ENCODE measurements at places on chromosomes 3 and 15.

DNA sequence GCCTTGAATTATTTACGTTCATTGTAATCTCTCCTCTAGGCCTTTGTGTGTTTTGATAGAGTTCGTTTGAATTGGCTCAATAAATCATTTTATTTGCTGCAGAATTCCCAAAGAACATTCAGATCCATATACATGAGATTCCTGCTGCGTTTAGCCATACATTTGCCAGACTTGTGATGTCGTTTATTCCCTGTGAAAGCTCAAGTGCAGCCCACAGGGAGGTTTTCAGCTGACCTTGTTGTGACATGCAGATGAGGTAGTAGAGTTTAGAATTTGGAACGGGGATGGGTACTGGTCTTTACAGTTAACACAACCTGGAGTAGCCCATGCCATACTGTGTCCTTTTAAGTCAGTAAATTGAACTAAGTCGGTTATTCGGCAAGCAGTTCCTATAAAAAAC is at the start of gene C3orf20:
Gene C3orf20, plus strand, starts transcription at position 301 of the 400 bp plus-strand sequence. CDS start 7,573 bp downstream, outside the sequence.
- no peak for DNase-seq

DNA sequence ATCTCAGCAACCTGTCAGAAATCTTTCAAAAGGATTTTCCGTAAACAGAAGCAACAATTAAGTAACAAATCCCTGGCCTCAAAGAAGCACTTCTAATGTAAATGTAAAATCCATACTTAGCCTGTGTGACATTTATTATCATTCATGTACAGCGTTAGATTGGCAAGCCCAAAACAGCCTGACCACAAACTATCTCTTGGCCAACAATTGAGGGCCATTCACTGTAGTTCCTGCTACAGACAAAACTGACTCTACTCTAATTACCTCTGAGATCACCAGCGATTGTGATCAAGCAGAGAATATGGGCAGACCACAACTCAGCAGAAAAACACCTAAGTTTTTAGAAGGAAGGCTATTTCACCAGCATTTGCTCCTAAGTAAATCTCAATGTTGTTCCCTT is 9.2 kb downstream of the SHQ1 start:
- no peak for DNase-seq

- no peak for DNase-seq
Measured at GRCh38 chr3:102532901-102533300, 98.1 kb downstream of the ZPLD1 start.

DNA sequence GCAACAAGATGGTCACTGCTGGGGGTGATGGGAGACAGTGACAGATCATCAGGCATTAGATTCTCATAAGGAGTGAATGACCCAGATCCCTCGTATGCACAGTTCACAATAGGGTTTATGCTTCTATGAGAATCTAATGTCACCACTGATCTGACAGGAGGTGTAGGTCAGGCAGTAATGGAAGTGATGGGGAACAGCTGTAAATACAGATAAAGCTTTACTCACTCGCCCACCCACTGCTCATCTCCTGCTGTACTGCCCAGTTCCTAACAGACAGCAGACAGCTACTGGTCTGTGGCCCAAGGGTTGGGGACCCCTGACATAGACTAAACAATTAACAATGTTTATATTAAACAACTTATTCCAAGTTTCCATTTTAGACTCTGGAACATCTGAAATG is 25.4 kb downstream of the IFT80 start:
- no peak for DNase-seq

- DNase-seq: no peak
Measured at GRCh38 chr3:50264964-50265485, 3.9 kb upstream of the SEMA3B start.

GRCh38 chr3:12139111-12139511 is 19.6 kb downstream of the TIMP4 start:
- DNase-seq: no peak

GRCh38 chr3:157868946-157869345 is 237.3 kb downstream of the SHOX2 start:
- no peak for DNase-seq

- DNase-seq: no peak
Measured at GRCh38 chr15:66021496-66022162, 152.3 kb downstream of the RAB11A start.

DNA sequence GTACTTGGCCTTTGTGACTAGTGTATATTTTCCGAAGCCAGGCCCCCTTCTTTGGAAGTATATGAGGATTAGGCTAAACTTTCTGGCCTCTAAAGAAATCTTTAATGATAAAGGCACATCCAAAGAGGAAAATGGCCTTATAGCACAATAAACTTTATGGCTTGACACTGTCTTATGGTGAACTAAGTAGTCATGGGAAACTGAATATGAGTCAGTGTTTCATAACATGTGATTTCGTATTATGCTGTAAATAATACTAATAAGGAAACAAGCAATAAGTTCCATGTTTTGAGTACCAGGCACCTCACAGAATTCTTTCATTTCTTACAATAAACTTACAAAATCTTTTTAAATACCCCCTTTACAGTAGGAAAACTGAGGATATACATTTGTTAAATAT is 8.2 kb downstream of the ZPLD1 start:
- DNase-seq: no peak

DNA sequence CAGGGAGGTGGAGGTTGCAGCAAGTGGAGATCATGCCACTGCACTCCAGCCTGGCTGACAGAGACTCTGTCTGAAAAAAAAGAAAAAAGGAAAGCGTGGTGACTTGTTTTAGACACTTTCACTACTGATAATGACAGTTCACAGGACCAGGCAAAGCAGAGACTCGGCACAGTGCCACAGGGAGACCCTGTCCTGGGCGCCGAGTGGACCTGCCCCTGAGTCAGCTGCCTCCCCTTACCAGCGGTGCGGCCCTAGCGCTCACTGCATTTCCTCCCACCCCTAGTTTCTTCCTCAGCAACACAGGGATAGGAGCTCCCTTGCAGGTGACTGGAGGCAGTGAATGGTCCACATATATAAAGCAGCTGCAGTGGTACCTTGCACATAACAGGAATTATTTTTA is 38.7 kb upstream of the NSMCE3 start:
- no peak for DNase-seq

DNA sequence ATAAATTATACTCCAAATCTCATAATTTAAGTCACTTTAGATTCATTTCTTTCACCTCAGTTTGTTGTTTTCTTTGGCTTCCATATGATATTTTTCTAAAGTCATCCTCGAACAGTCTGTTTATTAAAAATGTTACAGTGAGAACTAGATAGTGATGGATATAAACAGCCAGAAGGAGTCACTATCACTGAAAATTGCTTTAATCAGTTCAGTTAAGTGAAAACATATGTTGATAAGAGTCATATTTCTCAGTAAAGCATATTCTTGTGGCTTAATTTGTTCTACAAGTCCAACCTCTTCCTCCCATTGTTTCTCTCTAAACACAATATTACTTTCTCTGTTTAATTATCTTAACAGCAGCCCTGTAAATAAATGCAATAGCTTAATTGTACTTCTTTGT is 427.5 kb upstream of the ALCAM start:
- no peak for DNase-seq

GRCh38 chr3:46542344-46542743 is 23.8 kb downstream of the LRRC2 start:
- DNase-seq: no peak

GRCh38 chr3:73729969-73730440 is 105.3 kb upstream of the PDZRN3 start:
- no peak for DNase-seq

DNA sequence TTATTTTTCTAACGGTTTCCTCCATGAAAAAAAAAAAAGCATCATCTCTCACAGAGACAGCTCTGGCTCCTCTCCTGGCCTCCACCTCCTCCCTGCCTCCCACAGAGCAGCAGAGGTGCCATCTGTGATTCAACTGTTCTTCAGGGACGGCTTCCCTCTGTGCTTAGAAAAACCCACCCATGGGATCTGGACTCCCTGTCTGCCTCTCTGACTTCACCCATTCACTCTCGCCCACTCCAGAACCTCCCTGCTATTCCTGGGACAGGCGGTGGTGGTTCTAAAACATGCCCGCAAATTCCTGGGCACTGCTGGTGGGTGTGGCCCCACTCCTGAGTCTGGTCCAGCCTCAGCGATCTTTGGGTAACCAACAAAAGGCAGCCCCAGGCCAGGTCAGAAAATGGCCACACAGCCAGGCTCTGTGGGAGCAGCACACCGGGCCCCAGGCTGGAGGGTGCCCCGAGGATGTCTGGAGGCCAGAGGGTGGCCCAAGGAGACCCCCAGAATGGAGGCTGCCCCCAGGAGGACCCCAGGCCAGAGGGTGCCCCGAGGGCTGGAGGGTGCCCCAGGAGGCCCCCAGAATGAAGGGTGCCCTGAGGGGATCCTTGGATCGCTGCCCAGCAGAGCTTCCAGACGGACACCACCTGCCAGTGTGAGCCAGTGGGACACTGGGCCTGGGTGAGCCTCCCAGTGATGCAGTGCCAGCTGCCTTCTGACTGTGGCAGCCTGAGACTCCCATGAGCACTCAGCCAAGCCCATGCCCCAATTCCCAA is 2.6 kb upstream of the CHST13 start:
- no peak for DNase-seq

DNA sequence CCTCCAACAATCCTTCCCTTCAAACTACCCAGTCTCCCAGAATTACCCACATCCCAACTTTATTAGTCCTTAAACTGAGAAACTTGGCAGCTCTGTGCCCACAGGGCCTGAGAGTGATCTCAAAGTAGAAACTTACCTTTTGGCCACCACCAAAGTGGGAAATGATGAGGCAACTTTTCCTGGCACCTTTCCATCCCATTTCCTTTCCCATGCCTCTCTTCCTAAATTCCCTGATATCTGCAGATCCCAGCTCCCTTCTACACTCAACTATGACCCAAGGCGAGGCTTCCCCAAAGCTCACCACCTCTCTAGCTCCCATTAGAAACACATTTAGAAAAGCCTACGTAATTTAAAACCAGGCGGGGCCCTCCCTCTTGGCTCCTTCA is 271.9 kb downstream of the FOXP1 start:
- no peak for DNase-seq

DNA sequence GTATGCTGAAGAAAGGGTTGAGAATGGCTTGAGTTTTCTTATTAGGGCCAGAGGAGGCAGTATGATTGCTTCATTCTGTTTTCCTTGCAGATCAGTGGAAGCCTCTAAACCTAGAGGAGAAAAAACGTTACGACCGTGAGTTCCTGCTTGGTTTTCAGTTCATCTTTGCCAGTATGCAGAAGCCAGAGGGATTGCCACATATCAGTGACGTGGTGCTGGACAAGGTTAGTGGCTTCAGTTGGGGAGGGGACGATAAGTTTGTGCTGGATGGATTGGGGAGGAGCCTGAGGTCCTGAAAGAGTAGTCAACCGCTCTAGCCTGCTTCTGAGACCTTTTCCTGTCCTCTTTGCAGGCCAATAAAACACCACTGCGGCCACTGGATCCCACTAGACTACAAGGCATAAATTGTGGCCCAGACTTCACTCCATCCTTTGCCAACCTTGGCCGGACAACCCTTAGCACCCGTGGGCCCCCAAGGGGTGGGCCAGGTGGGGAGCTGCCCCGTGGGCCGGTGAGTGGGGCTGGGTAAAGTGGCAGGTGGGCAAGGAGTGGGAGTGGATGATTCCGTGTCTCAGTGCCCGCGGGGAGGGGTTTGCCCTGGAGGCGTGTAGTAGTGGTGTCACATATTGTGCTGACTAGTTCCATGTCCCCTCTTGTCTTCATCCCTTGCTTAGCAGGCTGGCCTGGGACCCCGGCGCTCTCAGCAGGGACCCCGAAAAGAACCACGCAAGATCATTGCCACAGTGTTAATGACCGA is 8.5 kb downstream of the EIF4G1 start:
- no peak for DNase-seq

- DNase-seq: no peak
Measured at GRCh38 chr3:38585791-38586420, 63.6 kb downstream of the SCN5A start.

GRCh38 chr3:125050488-125051090 is 5.2 kb downstream of the HEG1 start:
- DNase-seq: no peak

Data from stimulated activated CD8-positive, alpha-beta memory T cell treated with anti-CD3 and anti-CD28 coated beads, Interleukin-4, amount 100 ng/mL, for 4 hours (primary cell).